ENCODE measurements at places on chromosomes 7 and 10. TPM values are rescaled to one million over a fixed set of nuclear protein-coding genes. Genes with fewer than 3 reads are reported as not detected.
A peak's percentile ranks its signal among the peaks of the same experiment; 100 is the strongest.

DNA sequence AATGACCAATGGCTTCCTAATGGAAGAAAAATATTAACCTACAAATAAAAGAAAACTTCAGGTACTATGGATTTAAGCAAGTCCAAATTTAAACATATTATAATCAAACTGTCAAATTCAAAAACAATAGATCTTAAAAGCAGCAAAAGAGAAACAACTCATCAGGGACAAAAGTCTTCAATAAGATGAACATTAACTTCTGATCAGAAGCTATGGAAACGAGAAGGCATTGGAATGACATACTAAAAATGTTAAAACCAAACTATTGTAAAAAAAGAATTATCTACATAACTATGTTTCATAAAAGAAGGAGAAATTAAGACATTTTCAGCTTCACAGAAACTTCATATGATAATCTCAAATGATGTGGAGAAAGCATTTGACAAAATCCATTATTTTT, 334.7 kb downstream of the ANKRD7 start:
- DNase-seq: no peak

- no peak for DNase-seq
These were observed 36.7 kb upstream of the MNX1 start for GRCh38 chr7:157047148-157047547.

The FGFR2 gene
- 0.39 TPM for total RNA-seq

GRCh38 chr7:95788258-95788657, 15.9 kb downstream of the DYNC1I1 start:
- DNase-seq: no peak

The SH2D4B gene
- total RNA-seq: 0.36 TPM

- DNase-seq: no peak
These were observed 13.8 kb downstream of the SUFU start for GRCh38 chr10:102517553-102517952.

- no peak for DNase-seq
These were observed 444.8 kb upstream of the DPP6 start for GRCh38 chr7:153607354-153607753.

DNA sequence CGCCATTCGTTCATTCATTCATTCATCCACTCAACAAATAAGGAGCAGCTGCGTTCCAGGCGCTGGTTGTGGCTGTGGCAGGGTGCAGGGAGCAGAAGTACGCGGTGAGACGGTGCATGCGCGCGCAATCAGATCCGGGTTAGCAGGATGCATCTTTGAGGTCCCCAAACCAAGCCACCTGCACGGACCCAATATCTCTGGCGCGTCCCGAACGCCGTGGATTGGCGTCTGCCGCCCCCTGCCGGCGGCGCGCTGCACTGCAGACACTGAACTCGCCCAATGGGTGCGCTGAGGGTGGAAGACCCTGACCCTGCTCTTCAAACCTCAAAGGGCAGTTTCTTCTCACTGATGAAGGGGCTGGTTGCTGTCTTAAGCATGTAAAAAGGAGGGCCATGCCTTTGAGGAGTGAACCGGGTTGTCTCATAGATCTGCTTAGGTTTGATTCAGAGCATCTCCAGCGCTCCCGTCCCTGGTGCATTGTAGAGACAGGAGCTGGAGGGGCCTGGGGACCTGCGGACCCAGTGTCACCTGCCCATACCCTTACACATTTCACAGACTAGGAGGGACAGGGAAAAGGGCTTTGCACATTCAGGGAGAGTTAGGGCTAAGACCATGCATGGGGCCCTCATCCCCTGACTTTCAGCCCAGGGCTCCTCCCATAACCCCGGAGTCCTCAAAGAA, 102.5 kb downstream of the RAMP3 start:
- DNase-seq: peak; percentile 36

DNA sequence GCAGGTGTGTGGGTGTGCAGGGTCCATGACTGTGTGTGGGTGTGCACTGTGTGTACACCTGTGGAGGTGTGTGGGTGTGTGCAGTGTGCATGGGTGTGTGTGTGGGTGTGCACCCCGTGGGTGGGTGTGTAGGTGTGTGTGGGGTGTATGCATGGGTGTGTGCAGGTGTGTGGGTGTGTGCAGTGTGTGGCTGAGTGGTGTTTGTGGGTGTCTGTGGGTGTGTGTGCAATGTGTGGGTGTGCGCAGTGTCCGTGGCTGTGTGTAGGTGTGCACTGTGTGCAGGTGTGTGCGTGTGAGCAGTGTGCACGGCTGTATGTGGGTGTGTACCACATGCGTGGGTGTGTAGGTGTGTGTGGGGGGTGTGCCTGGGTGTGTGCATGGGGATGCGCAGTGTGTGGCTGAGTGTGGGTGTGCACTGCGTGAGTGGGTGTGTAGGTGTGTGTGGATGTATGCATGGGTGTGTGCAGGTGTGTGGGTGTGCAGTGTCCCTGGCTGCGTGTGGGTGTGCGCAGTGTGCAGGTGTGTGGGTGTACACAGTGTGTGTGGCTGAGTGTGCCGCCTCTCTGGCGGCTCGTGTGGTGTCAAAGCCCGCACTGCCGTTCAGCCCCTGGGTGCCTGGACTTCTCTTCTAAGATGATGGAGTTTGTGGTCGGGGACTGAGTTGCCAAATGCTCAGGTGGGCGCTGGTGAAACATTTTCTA, 208.3 kb downstream of the DNAJB6 start:
- no peak for DNase-seq

The FAM237B gene
- total RNA-seq: not detected

The NPSR1 gene
- not detected for total RNA-seq

The GNAT3 gene
- total RNA-seq: not detected

The ZNF800 gene
- 80.7 TPM for total RNA-seq

DNA sequence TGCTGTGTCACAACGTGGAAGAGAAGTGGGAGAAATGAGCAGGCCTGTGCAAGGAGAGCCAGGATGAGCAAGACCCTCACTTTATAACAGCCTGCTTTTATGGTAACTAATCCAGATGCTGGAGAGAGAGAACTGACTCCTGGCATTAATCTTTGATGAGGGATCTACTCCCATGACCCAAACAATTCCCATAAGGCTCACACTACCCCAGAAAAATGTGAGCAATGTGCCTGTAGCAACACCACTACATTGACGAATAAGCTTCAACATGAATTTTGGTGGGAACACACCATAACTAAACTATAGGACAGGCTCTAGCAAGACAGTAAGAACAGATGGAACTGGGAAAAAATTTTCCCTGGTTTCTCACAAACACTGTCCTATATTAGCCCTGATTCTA, 173.6 kb upstream of the PRSS58 start:
- DNase-seq: no peak

The IDI2 gene
- total RNA-seq: not detected

The NAT16 gene
- total RNA-seq: not detected

DNA sequence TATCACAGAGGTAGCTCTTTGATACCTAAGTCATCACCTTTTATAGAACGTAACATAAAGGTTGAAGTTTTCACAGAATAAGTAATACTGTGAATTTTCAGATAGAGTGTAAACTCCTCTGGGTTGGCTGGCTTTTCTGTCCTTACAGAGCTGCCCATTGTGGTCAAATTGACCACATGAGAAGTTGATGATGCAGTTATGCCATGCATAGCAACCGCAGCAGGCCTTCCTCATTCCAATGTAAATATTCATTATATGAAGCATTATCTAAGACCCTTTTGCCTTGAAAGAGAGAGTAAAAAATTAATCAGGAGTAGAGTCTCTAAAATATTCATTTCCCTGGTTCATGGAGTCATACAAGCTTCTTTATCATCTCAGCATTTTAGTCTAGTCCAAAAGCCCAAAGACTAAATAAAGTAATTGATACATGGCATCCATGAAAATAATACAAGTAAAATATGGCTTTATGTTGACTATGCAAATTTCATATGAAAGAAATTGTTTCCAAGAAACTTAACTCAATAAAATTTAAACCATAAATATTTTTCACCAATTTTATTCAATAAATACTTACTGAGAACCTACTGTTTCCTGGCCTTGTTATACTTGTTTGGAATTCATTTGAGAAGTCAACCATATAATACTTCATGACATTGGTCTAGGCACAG, 516.4 kb downstream of the PCDH15 start:
- no peak for DNase-seq

- DNase-seq: no peak
These were observed 133.7 kb upstream of the SH2B2 start for GRCh38 chr7:102152672-102153598.

GRCh38 chr7:37416378-37417106, 32.1 kb downstream of the ELMO1 start:
- no peak for DNase-seq

The ATP6V0E2 gene
- total RNA-seq: 32.9 TPM

The MRLN gene
- not detected for total RNA-seq

DNA sequence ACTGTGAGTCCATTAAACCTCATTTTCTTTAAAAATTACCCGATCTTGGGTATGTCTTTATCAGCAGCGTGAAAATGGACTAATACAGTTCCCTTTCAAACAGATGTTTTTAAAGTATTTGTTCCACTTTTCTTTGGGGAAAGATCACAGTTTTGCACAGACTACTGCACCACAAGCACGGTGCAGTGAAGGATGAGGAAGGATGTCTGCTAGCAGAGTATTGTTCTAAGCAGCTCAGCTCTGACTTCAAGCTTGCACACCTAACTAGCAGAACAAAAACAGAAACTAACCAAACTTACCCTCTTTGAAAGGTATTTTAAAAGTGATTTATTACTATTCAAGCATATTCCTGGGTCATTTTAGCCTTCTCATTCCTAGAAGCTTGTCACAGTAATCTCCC, 20.0 kb downstream of the THNSL1 start:
- no peak for DNase-seq

GRCh38 chr10:16948361-16948760, 131.1 kb upstream of the RSU1 start:
- DNase-seq: peak; percentile 80

The DDX50 gene
- total RNA-seq: 56.3 TPM

GRCh38 chr10:31381171-31381570, 62.2 kb downstream of the ZEB1 start:
- DNase-seq: no peak

DNA sequence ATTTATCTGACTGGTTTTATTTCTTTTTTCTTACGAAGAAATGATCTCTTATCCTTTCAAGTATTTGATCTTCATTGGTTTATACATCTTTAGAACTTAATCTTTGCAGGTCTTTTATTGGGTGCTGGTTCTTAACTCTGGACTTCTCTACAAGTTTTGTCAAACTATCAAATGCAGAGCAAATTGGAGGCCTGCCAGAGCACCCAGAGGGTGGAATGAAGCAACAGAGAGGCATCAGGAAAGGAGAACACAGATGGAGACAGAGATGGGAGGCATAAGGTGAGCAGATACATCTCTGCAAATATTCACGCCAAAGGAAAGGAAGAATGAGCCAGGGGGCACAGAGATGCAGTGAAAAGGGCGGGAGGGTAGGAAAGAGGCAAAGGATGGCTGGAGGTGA, 130.3 kb downstream of the PKD1L1 start:
- DNase-seq: no peak

DNA sequence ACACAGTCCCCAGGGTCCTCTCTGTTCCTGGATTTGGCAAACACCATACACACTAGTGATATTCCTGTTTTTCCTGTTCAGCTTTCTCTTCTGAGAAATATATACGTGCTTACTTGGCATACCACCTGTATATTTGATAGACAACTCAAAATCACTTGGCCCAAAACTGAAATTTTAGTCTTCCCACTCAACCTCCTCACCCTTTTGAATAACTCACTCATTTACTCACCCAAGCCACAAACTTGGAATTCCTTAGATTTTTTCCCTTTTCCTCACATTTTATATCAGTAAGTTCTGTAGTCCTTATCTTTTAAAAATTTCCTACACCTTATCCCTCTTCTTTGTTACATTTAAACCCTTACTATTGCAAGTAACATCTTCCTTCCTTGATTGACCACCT, 143.4 kb downstream of the PPP1R3A start:
- DNase-seq: no peak

DNA sequence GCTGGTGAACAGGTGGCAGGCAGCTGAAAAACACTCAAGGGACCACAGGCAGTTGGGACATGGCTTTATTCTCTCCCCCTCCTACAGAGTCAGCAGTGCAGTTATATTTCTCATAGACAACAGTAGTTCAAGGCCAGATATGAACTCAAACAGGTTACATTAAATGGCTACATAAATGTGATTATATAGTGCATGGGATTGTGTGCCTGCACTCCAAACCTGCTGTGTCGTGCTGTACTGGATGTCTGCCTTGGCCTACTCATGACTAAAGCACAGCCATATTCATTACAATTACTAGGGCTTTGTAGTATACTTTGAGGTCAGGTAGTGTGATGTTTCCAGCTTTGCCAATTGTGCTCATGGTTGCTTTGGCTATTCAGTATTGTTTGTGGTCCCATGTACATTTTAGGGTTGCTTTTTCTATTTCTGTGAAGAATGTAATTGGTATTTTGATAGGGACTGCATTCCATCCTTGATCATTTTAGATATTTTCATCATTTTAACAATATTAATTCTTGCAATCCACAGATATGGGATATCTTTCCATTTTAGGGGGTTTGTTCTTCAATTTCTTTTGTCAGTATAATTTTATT, 393.6 kb downstream of the CNTNAP2 start:
- no peak for DNase-seq

The ADAMTS14 gene
- not detected for total RNA-seq

DNA sequence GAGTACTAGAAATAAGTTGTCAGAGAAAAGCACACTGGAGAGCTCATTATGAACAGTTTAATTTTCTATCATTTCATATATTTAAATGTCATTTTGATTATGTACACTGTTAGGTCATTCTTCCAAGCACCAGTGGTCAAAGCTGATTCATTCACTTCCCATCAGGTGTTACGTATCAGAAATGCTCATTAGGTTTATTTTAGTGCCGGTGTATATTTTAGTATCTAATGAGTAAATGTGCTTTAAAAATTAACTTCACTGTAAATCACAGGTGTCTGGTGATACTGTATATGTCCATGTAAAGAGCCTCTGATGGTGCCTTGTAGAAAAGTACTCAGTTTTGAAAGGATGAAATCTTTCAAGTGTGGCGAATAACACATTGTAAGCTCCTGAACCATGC, 3.5 kb downstream of the DMTF1 start:
- no peak for DNase-seq

GRCh38 chr10:30775779-30776591, 146.4 kb upstream of the LYZL2 start:
- DNase-seq: no peak

The MYO1G gene
- total RNA-seq: 143 TPM

The FKBP6 gene
- not detected for total RNA-seq

GRCh38 chr10:83849150-83849549, 290.2 kb upstream of the GHITM start:
- no peak for DNase-seq

DNA sequence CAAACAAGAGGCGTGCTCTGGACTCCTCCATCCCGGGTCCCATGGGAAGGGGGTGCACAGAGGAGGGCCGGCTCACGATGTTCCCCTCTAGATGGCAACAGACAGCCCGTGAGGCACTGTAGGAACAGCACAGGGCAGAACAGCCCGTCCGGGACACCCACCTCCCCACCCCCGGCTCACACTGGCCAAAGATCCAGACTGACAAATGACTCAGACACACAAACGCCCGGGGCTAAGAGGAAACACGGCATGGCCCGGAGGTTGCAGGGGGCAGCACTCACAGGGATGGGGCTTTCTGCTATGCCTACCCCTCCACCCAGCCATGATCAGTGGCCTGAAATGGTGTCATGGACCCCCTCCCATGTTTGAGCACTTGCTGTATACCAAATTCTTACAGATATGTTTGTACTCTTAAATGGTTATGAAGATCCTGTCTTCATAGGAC, 4.9 kb upstream of the ELN start:
- no peak for DNase-seq

All from CD8-positive, alpha-beta T cell (primary cell).